NCI-H1930 (cell line): ENCODE measurements at places on chromosomes 2 and 18.

- DNase-seq, result no peak
These were observed 270.7 kb upstream of the HDAC4 start for GRCh38 chr2:239671471-239671870.

DNA sequence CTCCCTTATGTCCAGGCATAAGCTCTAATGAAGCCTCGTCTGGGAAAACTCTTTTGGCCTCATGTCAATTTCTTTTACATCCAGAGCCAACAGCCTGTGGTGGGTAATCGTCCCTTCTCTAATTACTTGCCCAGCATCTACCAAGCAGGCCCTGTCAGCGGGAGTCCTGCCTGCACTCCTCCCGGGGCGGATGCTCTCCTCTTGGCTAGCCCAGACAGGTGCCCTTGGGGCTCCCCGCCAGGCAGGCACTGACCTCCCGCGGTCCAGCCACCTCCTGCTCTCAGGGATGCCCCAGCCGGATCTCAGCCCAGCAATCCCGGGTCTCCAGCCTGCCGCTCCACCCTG, 74.2 kb downstream of the NCAPH start:
- no peak for DNase-seq

GRCh38 chr18:35864916-35865315, 107.6 kb upstream of the RMP24 start:
- no peak for DNase-seq

DNA sequence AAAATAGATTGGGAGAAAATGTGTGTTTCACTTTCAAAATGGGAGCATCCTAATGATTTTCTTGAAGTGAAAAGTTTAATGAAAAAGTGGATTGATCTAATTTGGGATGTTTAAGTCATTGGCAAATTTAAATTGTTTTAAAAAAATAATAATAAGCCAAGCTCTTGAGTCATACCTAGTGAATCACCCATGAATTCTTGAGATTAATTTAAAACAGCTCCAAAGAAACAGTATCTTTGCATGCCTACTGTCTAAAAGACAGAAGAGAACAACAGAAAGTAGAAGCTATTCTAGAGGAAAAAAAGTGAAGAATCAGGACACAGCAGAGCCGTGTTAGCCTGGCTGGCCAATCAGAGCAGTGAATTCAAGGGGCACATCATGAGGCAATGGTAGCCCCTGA, 7.7 kb downstream of the ACVR1C start:
- DNase-seq, result no peak

DNA sequence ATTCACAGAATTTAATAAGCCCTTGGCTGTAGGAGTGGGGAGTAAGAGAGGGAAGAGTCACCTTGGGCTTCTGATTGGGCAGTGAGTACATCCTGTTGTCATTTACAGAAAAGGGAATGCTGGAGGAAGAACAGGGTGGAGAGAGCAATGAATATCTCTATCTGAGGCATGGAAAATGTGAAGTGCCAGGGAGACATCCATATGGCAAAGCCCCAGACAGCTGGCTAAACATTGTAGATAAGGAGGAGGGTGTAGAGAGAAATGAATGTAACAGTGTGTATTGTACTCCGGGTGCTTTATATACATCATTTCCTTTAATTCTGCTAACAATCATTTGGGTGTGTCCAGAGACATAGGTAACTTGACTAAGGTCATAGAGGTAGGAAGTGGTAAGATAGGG, 103.5 kb downstream of the UPP2 start:
- no peak for DNase-seq

GRCh38 chr2:230219419-230220331, at the start of gene SP110:
SP110 (minus strand) TSS chr2:230219984; CDS start chr2:230216927, 3,057 bp downstream.
- DNase-seq, result no peak

DNA sequence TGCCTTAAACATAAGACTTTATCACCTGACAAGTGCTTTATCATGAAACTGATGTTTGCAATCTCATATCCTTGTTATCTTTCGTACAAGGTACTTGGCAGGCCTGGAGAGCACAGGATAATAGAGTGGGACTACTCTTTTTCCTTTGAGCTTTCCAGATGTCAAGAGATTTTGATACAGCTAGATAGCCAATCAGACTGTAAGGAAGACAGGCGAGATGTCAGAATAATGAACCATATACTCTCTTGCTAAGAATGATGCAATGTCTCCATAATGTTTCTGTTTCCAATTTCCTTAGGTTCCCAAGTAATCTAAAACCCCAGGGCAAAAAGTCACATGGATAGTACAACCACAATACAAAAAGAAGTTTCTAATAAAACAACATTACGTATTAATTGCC, 313.1 kb downstream of the PDE11A start:
- no peak for DNase-seq

- DNase-seq, result no peak
These were observed 164.3 kb upstream of the ARL4C start for GRCh38 chr2:234661175-234661574.

- no peak for DNase-seq
These were observed 237.8 kb upstream of the THSD7B start for GRCh38 chr2:136527560-136527959.

DNA sequence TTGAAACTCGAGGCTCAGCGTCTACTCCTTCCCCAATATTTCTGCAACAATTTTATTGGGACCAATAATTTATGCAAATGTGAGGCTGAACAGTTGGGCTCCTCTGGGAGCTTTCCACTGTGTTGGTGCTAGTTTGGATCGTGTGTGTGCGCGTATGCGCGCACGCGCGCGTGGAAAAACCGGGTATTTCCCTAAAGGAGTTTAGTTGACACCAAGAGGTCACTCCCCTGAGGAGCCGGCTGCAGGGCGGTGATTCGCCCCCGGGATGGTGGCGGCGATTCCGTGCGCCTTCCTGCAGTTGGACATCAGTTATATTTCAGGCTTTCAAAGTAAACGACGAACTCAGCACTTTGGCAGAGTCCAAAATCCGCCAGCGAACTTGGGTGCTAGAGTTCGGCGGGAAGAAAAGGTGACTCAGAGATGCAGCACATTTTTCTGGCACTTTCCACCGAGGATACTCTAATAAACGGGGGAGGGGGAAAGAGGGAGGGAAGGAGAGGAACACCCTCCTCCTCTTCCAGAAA, 186.5 kb upstream of the FANCL start:
- DNase-seq, result no peak
